ENCODE measurements at places on chromosomes 7 and 10. TPM values are rescaled to one million over a fixed set of nuclear protein-coding genes. Genes with fewer than 3 reads are reported as not detected.

DNA sequence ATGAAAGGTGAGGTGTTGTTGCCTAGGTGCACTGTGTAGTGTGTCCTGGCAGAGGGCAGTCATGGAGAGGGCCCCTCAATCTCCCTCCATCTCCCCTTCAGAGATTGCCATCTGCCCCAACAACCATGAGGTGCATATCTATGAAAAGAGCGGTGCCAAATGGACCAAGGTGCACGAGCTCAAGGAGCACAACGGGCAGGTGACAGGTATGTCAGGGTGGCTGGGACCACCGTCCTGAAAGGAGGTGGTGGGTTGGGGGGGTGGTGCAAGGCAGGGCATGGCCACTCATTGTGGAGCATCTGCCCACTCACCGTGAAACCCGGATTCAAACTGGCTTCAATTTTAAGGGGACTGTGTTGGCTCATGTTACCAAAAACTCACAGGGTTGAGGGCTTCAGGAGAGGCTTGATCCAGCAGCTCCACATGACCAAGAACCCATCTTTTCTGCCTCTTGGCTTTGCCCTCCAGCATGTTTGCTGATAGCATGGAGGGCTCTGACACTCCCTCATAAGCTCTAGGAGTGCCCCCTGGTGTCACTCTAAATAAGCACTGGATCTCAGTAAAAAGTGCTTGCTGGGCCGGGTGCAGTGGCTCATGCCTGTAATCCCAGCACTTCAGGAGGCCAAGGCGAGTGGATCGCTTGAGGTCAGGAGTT lies 12.2 kb downstream of the ARPC1B start:
- H3K4me3 ChIP-seq = no peak overlapping the region
- H3K27me3 ChIP-seq = no peaks in the 10 kb centered on the region
- peaks cover 36% of the 10 kb centered on the region for H3K4me1 ChIP-seq
- peaks cover 67% of the 10 kb centered on the region for H3K36me3 ChIP-seq
- peak overlapping the region; percentile 68 for H3K27ac ChIP-seq

DNA sequence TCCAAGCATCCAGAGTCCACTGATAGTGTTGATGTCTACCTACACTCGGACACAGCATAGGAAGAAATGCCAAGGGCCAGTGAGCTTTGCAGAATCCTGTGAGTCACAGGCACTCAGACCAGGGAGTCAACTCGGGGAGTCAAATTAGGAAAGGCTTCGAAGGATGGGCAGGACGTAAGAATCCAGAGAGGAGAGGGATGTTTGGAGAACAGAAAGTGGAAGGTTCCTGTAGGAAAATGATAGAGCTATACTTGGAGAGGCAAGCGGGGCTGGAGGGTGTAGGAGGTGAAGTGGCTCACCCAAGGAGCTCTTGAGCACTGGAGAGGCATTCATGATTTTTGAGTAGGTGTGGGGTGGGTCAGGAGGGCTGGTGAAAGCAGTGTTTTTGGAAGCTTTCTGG lies 3.0 kb downstream of the ZYX start:
- H3K4me1 ChIP-seq = peaks cover 19% of the 10 kb centered on the region
- no peaks in the 10 kb centered on the region for H3K27me3 ChIP-seq
- H3K36me3 ChIP-seq = peaks cover 9% of the 10 kb centered on the region
- H3K27ac ChIP-seq = no peak overlapping the region
- no peak overlapping the region for H3K4me3 ChIP-seq

- no peak overlapping the region for H3K27ac ChIP-seq
- DNase-seq = no peak
- no peaks in the 10 kb centered on the region for H3K4me1 ChIP-seq
- H3K4me3 ChIP-seq = no peak overlapping the region
- no peaks in the 10 kb centered on the region for H3K27me3 ChIP-seq
These were observed 126.6 kb downstream of the TRRAP start for GRCh38 chr7:99004781-99005500.

DNA sequence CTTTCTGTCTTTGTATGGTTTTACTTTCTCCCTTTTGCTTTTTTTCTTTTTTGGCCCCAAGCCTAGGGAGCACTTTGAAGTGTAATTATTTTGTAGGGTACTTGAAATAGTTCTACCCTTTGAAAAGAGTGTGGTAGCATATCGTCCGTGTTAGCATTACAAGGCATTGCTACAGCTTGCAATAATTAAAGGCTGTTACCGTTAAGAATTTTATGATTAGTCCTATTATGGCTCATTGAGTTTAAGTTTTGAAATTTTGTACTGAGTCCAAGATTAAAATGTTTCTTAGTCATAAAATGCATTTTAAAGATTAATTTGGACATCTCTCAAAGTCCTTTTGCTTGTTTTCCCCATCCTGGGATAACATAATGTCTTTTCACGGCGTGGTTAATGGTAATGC lies 490.0 kb upstream of the LRRN3 start:
- H3K27ac ChIP-seq = no peak overlapping the region
- H3K36me3 ChIP-seq = no peaks in the 10 kb centered on the region
- no peak overlapping the region for H3K4me3 ChIP-seq
- H3K4me1 ChIP-seq = no peaks in the 10 kb centered on the region
- no peak for DNase-seq
- no peaks in the 10 kb centered on the region for H3K27me3 ChIP-seq

DNA sequence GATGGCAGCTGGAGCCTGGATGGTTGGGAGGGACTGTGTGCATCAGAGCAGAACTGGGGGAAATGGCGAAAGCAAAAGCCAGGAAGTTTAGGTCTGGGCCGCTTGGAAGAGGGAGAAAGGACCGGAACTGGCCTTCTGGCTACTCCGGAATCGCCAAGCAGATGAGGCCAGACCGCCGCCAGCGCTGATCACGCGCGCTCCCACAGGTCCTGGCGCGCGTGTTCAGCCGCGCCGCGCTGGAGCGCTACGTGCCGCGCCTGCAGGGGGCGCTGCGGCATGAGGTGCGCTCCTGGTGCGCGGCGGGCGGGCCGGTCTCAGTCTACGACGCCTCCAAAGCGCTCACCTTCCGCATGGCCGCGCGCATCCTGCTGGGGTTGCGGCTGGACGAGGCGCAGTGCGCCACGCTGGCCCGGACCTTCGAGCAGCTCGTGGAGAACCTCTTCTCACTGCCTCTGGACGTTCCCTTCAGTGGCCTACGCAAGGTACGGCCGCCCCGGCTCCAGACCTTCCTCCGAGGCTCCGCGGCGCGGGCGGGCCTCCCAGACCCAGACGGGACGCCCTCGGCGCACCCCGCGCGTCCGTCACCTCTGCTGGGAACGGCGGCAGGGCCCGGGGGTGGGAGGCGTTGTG lies 2.0 kb downstream of the CYP26C1 start:
- H3K27me3 ChIP-seq = peaks cover 58% of the 10 kb centered on the region
- H3K36me3 ChIP-seq = peaks cover 3% of the 10 kb centered on the region
- H3K4me3 ChIP-seq = peak overlapping the region; percentile 61

DNA sequence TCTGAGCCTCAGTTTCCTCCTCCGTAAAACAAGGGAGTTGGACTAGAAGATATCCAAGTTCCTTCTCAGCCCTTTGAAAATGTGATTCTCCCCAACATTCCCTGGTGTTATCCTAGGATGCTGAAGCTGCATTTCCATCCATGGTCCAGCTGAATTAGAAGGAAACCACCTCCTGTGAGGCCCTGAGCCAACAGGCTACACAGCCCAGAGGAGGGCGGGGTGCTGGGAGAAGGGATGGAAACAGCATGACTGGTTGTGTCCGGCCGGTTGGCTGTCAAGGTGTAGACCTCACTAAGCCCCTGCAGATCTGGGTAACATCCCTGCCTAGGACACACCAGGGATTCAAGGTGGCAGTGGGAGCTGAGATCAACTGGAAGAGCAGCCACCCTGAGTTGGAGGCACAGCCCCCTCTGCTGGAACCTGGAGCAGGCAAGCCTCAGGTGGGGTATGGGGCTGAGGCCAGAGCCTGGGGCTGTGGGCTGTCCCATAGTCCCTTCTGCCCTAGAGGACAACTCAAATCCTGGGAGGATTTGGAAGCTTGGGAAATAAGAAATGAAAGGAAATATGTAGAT lies 72.0 kb downstream of the PAX2 start:
- no peak overlapping the region for H3K27ac ChIP-seq
- H3K4me3 ChIP-seq = no peak overlapping the region
- H3K4me1 ChIP-seq = no peaks in the 10 kb centered on the region
- H3K27me3 ChIP-seq = peaks cover 61% of the 10 kb centered on the region

DNA sequence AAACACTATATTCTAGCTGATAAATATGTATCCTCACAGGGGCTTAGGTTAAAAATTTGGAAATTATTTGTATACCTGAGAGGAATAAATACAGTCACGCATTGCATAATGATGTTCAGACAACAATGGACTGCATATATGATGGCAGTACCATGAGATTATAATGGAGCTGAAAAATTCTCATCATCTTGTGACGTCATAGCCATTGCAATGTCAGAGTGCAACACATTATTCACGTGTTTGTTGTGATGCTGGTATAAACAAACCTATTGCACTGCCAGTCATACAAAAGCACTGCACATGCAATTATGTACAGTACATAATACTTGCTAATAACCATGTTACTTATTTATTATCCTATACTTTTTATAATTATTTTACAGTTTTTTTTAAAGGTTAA lies 31.4 kb downstream of the STEAP1B start:
- no peaks in the 10 kb centered on the region for H3K36me3 ChIP-seq
- no peak overlapping the region for H3K27ac ChIP-seq
- no peak overlapping the region for H3K4me3 ChIP-seq
- H3K27me3 ChIP-seq = peaks cover 12% of the 10 kb centered on the region
- H3K4me1 ChIP-seq = no peaks in the 10 kb centered on the region
- no peak for DNase-seq

GRCh38 chr7:97305589-97305988 lies 188.1 kb downstream of the SDHAF3 start:
- H3K4me3 ChIP-seq = no peak overlapping the region
- no peaks in the 10 kb centered on the region for H3K4me1 ChIP-seq
- H3K27me3 ChIP-seq = peaks cover 2% of the 10 kb centered on the region
- no peak overlapping the region for H3K27ac ChIP-seq
- no peak for DNase-seq

Gene GRID2IP
- total RNA-seq = 0.28 TPM

DNA sequence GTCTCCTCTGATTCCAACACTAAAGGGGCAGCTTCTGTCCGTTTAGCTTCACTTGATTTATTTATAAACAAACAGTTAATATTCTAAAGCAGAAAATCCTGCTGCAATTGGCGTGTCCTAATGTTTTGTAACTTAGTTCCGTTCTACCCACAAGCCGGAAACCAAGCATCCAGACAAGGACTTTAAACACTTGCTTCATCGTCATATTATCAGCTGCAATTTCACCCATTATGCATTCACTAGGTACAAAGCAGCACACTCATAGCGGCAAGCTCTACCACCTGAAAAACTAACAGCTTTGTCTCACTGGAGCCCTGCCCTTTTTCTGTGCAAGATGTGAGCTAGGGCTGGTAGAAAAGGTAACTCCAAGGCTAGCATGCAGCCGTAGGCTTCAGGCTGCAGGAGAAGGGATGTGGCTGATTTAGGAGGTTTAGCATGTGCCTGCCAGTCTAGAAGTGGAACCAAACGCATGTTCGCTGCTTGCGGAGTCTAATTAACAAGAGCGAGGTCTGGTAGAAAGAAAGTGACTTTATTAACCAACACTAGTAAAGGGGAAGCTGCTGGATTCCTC lies 43.7 kb upstream of the BPGM start:
- H3K4me3 ChIP-seq = no peak overlapping the region
- peaks cover 53% of the 10 kb centered on the region for H3K27me3 ChIP-seq
- peaks cover 3% of the 10 kb centered on the region for H3K4me1 ChIP-seq
- no peak for DNase-seq
- no peak overlapping the region for H3K27ac ChIP-seq
- H3K36me3 ChIP-seq = peaks cover 5% of the 10 kb centered on the region
